Large intestine (tissue), 12 donors: ENCODE measurements at places on chromosomes 1 and 21.

- DNase-seq = no peak
Measured at GRCh38 chr21:46082963-46083790, 14.7 kb upstream of the COL6A2 start.

DNA sequence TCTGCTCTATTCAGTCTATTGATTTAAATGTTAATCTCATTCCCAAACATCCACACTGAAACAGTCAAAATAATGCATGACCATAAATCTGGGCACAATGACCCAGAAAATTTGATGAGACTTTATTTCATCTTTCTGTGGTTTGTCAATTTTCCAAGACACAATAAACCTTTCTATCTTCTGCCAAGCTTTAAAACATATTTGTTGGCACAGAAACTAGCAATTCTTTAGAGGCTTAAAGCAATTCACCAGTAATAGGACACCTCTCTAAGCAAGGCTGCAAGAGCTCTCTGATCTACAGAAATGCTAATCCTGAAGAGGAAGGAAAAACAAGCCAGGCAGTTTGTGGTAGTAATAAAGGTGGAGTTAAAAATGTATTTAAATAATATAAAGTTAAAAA lies 113.7 kb downstream of the FCRL5 start:
- no peak for DNase-seq

DNA sequence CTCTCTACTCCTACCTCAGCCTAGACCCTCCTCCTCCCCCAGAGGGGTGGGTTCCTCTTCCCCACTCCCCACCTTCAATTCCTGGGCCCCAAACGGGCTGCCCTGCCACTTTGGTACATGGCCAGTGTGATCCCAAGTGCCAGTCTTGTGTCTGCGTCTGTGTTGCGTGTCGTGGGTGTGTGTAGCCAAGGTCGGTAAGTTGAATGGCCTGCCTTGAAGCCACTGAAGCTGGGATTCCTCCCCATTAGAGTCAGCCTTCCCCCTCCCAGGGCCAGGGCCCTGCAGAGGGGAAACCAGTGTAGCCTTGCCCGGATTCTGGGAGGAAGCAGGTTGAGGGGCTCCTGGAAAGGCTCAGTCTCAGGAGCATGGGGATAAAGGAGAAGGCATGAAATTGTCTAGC lies 21.6 kb upstream of the VPS13D start:
- DNase-seq = no peak

DNA sequence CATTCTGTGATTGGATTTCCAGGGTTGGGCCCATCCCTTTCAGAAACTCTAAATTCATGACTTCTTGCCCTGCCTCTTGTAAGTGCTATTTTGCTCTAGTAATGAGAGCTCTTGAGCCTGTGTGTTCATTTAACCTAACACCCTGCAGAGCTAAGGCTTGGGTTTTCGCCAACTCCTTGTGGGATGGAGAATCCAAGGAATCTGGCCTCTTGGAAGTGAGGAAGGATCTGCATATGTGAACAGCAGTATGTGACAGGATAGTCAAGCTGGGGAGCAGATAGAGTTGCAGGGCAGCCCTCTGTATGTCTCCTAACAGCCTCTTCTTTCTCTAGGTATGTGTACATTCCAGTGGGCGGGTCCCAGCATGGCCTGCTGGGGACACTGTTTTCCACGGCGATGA lies 258.9 kb downstream of the HHAT start:
- no peak for DNase-seq
